Brain pericyte (primary cell): ENCODE measurements at places on chromosomes 1 and 21.

- DNase-seq = no peak
Measured at GRCh38 chr1:201311356-201312011, 28.2 kb downstream of the PKP1 start.

GRCh38 chr1:20665726-20666125 lies 4.6 kb upstream of the DDOST start:
- DNase-seq = no peak

DNA sequence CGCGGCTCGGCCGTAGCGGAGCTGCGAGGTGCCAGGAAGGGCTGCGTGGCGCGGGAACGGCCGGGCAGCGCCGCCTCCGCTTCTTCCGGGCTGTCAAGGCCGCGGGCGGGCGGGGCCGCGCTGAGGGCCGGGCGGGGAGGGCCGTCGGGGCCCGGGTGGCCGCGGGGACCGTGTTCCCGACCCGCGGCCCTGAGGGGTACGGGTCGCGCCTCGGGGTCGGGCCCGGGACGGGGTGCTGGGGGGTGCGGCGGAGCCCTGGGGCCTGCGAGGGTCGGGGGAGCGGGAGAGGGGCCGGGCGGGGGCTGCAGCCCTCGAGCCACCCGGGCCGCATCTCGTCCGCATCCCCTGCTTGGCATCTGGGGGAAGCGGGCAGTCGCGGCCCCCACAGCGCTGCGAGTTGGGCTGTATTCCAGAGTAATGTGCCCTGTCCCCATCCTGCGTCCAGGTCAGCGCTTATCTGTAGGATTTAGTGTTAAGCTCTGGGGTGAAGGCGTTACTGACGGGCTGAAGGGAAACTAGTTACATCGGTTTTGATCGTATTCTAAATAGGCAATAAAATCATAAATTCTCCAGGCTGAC lies 379 bp downstream of the RER1 start:
- DNase-seq = no peak

- no peak for DNase-seq
Measured at GRCh38 chr1:226635456-226635941, 86.9 kb downstream of the STUM start.

- no peak for DNase-seq
Measured at GRCh38 chr1:174884566-174884965, 115.2 kb upstream of the CACYBP start.

DNA sequence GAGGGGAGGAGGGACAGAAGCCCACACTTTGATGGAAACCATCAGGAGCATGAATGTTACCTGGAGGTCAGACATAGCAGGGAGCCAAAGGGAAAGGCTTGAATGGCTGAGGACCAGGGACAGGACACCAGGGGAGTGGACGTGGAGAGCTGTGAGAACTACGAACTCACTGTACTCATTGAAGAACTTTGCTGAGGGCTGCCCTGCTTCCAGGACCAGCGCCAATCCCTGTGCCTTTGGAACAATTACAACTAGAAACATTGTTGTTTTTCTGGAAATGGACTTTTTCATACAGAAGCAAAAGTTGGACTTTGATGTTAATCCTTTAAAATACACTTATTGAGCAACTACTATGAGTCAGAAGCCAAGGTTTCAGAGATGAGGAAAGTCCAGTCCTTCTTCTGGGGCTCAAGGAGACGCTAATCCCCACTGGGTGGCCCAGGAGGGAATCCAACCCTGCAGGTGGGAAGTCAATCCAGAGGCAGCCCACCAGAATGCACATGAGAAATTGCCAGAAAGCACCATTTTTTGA lies 12.9 kb downstream of the TSPAN2 start:
- no peak for DNase-seq

GRCh38 chr1:93496520-93496919 lies 48.6 kb downstream of the FNBP1L start:
- DNase-seq = no peak

- no peak for DNase-seq
Measured at GRCh38 chr1:149915429-149916192, 2.0 kb downstream of the SV2A start.

DNA sequence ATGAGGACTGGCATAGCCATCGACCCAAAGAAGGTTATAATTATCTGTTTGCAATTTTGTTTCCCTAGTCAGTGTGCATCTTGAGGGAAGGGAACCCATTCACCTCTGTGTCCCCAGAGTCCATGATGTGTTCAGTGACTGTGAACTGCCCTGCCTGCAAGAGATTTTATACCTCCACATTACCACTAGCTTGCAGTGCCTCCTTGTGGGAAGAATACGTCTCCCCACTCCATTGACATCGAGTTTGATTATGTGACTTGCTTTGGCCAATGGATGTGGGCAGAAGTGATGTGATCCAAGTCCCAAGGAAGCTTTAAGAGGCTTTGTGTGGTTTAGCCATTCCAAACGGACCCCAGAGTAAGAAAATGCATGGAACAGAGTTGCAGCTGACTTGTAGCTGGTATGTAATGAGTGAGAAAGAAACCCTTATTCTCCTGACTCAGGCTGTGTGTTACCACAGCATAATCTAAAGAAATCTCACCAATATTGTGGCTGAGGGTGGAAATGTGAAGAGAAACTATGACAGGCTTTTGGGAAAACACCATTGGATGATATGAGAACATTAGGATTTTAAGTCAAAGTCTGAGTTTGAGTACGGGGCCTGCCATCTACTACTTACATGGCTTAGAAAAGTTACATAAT lies 47.8 kb upstream of the NRDC start:
- no peak for DNase-seq

DNA sequence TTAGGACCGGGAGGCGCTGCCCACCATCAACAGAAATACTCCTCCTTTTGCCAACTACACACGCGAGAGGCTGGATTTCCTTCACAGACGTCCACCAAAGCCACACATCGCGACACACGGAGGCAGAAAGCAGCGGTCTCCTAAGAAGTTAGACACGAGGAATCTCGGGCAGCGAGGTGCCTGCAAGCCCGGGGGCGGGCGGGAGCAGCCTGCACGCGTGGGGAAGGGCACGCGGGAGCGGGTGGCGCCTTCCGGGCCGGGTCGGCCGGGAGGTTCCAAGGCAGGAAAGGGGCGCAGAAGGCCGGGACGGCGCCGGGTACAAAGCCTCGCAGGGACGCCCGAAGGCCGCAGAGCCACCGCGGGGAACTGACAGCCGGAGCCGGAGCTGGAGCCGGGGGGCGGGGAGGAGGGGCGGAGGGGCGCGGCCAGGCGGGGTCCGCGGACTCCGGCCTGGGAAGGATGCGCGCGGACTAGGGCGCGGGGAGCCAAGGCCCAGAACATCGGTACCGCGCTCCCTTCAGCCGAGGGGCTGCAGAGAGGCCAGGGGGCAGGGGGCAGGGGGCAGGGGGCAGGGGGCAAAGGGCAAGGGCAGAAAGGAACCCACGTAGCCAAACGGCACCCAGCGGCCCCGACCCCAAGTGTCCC lies 722 bp downstream of the NPHP4 start:
- DNase-seq = no peak

DNA sequence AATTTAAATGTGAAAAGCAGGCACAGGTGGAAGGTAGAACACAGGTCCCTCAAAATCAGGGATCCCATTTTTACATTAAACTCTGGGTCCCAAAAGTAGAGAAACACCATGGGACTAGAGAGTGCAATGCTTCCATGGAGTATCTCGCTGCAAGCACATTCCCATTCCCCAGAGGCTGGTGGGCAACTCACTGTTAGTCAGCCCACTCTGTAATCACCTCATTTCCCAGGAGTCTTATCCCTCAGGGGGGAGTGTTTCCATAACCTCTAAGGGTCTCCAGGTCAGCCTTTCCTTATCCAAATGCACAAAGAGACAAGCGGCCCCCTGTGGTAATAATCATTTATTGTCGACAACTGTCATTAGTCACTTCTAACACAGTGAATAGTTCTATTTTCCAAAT lies 490.1 kb upstream of the LRRC7 start:
- no peak for DNase-seq

GRCh38 chr1:12015001-12015491 lies 4.3 kb upstream of the MIIP start:
- no peak for DNase-seq
